Iris pigment epithelial cell (primary cell): ENCODE measurements at places on chromosomes 12 and 14.

DNA sequence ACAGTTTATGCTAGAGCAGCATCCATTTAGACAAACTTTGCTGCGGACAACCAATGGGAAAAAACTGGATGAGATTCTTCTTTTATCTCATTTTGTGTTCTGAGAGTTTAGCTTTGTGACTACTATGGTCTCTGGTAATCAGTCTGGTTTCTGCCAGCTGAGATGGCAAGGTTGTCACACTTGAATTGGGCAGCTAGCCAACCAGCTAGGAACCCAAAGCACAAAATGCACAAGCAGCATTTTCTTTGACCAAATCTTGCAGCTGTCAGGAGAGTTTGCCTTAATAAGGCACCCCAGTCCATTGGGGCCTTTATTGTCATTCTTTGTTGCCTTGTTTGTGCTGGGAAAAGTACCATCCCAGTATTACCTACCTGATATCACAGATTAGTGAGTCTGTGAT is 34.0 kb upstream of the ETV6 start:
- no peak for DNase-seq

DNA sequence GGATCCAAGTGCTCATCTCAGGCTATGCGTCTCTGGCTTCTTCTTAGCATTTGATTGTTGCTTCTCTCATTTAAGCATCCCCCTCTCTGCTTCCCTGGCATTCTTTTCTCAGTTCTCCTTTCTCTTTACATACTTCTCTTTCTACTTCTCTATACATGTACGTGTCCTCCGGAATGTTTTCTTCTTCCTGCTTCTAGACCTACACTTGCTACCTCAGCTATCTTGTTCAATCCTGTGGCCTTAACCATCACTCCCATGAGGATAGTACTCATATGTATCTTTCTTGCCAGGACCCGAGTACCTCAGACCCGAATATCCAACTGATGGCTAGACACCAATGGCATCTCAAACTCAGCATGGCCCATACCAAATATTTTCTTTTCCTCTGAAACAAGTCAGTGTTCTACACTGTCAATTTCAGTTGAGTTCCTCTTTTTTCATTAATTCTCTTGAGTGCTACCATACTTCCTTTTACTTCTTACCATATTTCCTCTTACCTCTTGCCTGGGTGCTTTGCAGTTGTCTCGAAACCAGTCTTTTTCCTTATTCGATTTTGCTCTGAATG is 115.1 kb upstream of the SLC38A2 start:
- DNase-seq = no peak

DNA sequence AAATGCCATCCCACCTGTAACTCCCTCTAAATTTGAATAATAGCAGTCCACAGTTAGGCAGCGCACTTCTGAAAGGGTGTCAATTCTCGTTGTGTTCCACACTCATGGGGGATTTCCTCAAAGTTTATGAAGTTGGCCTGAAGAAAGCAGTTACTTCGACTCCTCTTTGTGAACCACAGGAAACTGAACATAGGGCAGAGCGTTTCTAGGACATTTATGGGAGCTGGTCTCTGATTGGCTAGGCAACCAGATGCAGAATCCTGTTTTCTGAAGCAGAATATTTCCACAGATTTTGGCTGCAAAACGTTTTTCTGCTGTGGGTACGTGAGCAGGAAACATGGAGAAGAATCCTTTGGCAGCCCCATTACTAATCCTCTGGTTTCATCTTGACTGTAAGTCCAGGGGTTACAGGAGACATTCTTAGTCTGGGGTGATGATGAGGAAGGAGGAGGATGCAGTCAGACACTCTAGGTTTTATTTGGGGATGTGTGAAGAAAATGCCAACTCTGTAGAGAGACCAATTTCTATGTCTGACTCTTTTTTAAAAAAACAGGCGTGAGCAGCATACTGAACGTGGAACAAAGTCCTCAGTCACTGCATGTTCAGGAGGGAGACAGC is 431.5 kb upstream of the OR4E1 start:
- DNase-seq = no peak

- DNase-seq = peak; percentile 85
These were observed 68.7 kb upstream of the TMPO start for GRCh38 chr12:98446682-98447081.

GRCh38 chr12:89950421-89950820 is 241.8 kb upstream of the ATP2B1 start:
- DNase-seq = no peak

- DNase-seq = no peak
These were observed 23.5 kb upstream of the PPFIBP1 start for GRCh38 chr12:27500546-27500945.

DNA sequence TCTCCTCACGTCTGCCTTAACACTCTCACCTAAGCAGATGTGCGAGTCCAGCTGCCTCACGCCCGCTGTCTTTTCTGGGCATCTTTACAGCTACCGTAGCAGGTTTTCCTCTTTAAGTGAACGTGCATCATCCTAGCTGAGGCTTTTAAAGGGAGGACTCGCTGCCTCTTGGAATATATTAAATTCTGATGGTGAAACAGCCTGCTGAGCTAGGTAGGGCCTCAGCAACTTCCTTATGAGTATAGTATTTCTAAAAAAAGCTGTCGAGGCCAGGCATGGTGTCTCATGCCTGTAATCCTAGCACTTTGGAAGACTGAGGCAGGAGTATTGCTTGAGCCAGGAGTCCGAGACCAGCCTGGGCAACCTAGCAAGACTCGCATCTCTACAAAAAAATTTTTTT is 32.2 kb downstream of the TESC start:
- DNase-seq = no peak

- DNase-seq = no peak
These were observed 323.3 kb downstream of the CCER1 start for GRCh38 chr12:90631591-90632212.

DNA sequence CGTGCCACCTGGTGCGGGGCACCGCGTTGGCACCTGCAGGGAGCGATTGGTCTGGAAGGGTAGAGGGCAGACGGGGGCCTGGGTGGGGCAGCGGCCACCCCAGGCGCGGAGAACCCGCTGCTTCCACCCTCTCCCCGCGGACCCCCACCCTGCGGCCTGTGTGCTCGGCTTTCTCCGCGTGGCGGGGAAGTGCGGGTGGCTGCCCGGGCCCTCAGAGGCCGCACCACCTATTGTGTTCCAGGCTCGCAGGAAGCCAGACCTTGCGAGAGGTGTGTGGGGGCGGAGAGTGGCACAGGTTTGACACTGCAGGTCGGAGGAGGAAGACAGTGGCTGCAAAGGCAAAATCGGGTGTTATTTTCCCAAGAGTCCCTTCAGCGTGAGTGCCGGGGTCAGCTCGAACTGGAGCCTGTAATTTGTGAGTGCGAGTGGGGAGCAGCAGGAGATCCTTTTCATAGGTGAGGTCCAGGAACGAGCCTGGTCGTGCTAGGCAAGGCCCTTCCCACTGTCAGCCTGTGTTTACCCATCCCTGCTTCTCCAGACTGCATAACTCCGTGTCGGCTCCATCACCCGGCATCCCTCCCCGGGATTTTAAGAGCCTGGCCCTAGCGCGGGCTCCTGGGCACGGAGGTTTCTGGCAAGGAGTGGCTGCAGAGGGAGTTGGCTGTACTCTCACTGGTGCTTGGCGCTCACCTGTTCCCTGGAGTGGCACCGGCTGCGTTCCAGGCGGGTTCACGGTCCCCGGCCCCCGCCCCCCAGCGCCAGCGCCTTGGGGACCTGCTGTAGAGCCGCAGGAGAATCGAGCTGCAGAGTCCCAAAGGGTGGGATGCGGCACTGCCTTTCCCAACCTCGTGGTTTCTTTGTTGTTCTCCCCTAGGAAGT is 935 bp downstream of the TBC1D30 start:
- DNase-seq = no peak

GRCh38 chr12:82414044-82414443 is 55.7 kb downstream of the METTL25 start:
- DNase-seq = peak; percentile 7

- DNase-seq = no peak
These were observed 1.8 kb downstream of the XRCC3 start for GRCh38 chr14:103713304-103714062.

DNA sequence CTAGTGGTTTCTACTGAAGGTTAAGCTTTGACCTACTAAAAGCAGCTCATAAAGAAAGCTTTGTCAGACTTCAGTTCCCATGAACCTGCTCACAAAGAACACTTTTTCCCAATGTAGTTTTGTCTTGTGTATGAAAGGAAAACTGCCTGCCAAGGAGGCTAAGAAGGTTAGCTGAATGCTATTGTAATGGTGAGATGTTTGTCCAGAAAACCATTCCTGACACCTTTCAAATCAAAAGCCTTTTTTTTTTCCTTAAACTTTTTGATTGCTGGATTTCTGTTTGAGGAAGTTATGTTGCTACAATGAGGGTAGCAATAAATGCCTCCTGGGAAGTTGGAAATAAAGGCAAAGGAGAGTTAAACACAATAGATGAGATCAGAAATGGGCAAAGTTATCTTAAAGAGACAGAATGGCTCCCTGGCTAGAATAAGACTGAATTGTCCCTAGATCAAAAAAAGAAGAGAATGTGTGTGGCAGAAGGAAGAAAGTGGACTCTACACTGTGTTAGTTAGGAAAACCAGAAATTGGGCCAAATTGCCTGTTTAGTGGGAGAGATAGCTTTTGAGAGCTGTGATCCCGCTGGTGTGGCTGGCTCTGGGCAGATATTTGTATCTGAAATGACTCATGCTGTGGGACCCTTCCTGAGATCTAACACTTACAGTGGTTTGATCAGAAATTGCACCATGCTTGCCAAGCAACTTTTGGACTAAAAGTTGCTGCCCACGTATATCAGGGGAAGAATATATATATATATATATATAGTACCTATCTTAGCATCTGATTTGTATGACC is 27.5 kb downstream of the TECPR2 start:
- peak; percentile 65 for DNase-seq

- peak; percentile 83 for DNase-seq
These were observed 53.8 kb downstream of the VCPKMT start for GRCh38 chr14:50062438-50063085.

DNA sequence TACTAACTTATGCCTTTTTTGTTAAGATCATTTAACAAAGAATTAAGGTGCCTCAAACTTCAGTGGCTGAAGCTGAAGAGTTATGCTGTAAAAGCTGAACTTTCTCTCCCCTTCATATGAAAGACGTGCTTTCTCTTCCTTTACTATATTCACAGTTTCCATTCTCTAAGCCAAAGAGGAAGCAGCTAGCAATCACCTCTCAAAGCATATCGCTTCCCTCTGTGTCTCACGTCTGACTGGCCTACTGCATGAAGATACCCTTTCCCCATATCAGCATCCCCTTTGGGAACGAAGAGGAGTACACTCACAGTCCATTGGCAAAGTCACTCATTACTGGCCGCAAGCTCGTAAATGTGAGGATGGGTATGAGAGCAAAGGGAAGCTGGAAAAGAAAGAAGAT is 34.9 kb downstream of the SLC11A2 start:
- DNase-seq = no peak

DNA sequence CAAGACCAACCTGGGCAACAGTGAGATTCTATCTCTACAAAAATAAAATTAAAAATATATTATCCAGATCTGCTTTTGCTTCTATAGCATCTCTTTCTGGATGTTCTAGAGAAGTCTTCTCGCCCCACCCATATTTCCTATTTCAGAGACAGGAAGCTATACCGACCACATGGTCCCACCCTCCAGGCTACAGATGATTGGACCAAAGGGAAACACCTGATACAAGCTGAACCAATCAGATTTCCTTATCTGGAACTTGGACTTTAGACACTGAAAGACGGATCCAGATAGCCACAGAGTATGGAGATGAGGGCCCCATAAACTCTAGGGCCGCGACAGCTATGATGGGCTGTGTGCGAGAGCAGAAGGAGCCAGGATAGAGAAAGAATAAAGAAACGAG is 48.7 kb downstream of the CCDC60 start:
- no peak for DNase-seq

DNA sequence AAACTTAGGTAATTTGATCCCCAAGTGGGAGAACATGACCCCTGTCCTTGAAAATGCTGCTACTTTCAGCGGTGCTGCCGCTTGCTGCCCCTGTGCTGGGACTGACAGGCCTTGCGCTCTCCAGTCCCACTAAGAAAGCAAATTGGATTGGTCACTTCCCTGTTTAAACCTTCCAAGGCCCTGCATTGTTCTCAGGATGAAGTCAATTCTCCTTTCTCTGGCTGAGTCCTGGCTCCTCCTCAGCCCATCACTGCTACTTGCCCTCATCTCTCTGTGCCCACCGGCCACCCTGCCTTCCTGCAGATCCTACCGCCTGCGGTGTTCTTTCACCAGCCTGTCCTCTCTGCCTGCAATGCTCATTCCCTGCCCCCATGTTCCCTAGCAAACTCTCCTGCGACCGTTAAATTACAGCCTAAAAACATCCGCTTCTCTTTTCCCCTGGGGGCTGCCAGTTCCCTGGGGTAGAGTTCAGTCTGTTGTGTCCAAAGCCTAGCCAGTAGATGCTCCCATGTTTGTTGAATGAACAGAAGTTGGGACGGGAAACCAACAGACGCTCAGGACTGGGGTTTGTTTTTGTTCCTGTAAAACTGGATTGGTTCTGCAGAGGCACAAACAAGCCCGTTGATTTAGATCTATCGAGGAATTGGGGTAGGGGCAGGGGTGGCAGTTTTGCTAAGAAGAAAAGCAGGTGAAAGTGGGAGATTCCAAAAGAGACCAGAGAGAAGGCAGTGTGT is 127.3 kb upstream of the HIF1A start:
- peak; percentile 40 for DNase-seq

GRCh38 chr12:6829536-6830220 is 1.5 kb downstream of the P3H3 start:
- no peak for DNase-seq

DNA sequence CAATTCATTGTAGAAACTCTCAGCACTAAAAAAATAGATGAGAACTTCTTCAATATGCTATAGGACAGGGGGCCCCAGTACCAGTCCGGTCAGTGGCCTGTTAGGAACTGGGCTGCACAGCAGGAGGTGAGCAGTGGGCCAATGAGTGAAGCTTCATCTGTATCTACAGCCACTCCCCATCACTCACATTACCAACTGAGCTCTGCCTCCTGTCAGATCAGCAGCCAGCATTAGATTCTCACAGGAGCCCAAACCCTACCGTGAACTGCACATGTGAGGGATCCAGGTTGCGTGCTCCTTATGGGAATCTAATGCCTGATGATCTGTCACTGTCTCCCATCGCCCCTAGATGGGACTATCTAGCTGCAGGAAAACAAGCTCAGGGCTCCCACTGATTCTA is 15.7 kb upstream of the ANO2 start:
- no peak for DNase-seq

GRCh38 chr14:104514156-104514848 is 65.3 kb upstream of the C14orf180 start:
- no peak for DNase-seq

DNA sequence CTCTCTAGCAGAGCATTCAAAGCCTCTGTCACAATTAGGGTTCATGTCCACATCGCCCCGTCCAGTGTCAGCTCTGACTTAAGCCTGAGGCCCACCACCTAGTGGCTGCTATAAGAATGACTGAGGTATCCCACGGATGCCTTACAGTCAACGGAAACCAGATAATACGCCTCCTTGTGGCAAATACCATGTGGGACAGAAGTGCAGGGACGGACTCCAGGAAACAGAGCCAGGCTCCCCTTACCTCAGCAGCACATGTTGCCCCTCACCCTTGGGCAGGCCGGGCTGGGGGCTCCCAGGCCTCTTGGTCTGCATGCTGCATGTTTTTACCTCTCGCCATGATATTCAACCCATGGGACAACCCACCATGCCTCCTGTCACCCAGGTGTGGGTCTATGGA is 86.3 kb downstream of the VWF start:
- peak; percentile 86 for DNase-seq

- no peak for DNase-seq
These were observed 247.9 kb upstream of the BTG1 start for GRCh38 chr12:92393504-92393903.

GRCh38 chr12:13005649-13006048 is 5.6 kb upstream of the HEBP1 start:
- no peak for DNase-seq

GRCh38 chr14:24079491-24080141 is 8.3 kb downstream of the CPNE6 start:
- DNase-seq = no peak
